M059J (cell line): ENCODE measurements at places on chromosomes 1 and 21. TPM values are rescaled to one million over a fixed set of nuclear protein-coding genes. Genes with fewer than 3 reads are reported as not detected.

DNA sequence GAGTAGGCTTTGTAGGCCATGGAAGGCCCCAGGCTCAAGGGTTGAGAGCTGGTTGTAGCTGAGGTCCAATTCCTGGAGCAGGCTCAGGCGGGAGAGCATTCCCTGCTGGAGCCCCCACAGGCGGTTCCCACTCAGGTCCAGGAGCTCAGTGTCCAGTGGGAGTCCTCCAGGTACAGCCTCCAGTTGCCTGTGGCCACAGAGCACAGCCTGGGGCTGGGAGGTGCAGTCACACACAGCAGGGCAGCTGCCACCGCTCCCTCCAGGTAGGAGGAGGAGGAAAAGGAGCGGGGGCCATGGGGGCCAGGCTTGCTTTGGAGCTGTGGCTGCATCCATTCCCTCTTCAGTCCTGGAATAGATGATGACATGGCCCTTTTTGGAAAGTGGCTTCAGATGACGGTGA is 2.8 kb downstream of the LINGO4 start:
- DNase-seq: no peak

DNA sequence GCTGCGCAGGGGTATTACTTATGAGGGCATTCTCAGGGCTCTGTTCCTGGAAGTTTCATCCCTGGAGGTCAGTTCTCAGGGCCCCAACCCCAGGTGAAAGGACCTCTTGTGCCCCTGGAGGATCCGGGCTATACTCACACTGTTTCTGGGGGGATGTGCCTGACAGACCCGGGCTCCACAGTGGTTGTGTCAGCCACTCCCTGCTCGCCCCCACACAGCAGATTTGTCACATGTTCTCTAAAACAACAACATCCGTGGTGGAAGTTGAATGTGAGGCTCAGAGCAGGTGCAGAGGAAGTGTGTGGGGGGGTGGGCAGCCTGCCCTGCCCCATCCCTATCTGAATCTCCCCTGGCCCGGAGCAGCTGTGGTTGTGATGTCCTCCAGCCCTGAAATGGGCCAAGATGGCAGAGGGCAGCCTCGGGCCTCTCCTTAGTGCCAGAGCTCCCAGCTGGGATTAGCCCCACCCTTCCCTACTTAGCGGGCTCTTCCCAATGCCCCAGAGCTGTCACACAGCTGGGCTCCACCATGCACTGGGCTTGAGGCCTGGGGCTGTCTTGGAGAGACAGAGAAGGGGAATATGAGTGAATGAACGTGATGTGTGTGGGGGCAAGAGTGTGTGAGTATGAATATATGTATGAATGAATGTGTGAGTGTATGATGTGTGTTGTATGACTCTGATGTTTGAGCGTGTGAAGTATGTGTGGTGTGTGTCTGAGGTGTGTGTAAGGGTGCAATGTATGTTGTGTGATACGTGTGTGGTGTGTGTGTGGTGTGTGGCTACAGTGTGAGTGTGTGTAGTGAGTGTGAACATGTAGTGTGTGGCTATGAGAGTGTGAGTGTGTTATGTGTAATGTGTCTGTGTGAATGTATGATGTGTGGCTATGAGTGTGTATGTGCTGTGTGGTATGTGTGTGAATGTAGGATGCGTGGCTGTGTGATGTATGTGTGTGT is 1.5 kb upstream of the FCMR start:
- no peak for DNase-seq

The MRPS21 gene
- 42.4 and 49.3 TPM in 2 replicates for total RNA-seq

The SH2D5 gene
- 1.1 and 2.1 TPM in 2 replicates for total RNA-seq

The ANKRD35 gene
- total RNA-seq: 0.12 and 0.25 TPM in 2 replicates

GRCh38 chr1:47805921-47806361 is 191.2 kb downstream of the TRABD2B start:
- DNase-seq: no peak

DNA sequence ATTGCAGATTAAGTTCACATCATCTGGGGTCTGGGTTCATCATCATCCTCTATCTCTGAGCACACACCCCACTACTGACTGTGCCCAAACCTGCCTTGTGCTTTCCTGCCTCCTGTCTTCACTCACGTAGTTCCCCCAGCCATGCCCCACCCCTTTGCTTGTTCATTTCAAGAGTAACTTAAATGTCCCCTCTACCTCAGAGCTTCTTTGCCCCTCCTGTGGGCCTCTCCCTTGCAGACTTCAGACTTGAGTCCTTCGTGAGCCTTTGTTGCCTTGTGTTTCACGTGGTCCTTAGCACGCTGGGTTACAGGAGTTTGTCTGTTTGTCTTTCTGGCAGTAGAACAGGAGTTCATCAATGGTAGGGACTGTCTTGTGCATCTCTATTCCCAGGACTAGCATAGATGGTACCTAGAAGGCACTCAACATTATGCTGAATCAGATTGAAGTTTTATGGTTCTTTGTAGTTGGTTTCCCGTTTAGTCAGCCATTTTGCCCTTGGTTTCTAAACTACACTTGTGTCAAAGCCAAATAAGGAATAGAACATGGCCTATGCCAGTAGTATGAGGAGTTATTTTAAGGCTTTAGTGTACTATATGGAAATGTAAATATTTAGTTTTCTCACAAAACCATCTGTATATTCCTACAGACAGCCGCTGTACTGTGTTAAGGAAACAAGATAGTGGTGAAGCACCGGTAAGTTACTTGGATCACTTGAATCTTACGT is 86.2 kb downstream of the TTC3 start:
- no peak for DNase-seq

GRCh38 chr1:3981746-3982505 is 81.9 kb upstream of the C1orf174 start:
- no peak for DNase-seq

DNA sequence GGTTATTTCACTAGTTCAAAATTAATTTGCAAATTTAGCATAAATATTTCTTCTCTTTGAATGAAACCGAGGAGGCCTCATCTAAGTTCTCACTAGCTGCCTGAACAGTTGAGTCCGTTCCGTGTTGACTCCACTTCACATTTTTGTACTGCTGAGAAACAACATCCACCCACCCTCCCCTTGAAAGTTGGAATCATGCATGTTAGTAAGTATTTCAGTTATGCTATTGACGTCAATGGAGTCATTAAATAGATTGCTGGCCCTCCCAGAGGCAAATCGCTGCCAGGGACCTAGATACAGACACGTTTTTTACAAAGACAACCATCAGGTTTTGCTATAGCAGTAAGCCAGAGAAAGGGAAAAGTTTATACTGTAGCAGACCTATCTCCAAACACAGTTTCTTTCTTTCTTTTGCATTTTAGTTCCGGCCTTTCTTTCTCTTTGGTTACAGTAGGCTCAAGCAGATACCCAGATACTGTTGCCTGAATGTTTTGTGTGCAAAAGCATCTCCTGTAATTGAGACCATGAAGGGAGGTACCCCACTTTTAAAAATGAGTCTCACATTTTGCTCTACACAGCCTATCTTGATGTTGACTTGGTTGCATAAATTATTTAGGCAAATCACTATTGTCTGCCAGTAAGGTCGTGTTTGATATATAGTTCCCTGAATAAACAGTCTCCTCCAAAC is 262.6 kb upstream of the SGIP1 start:
- DNase-seq: peak; percentile 95

DNA sequence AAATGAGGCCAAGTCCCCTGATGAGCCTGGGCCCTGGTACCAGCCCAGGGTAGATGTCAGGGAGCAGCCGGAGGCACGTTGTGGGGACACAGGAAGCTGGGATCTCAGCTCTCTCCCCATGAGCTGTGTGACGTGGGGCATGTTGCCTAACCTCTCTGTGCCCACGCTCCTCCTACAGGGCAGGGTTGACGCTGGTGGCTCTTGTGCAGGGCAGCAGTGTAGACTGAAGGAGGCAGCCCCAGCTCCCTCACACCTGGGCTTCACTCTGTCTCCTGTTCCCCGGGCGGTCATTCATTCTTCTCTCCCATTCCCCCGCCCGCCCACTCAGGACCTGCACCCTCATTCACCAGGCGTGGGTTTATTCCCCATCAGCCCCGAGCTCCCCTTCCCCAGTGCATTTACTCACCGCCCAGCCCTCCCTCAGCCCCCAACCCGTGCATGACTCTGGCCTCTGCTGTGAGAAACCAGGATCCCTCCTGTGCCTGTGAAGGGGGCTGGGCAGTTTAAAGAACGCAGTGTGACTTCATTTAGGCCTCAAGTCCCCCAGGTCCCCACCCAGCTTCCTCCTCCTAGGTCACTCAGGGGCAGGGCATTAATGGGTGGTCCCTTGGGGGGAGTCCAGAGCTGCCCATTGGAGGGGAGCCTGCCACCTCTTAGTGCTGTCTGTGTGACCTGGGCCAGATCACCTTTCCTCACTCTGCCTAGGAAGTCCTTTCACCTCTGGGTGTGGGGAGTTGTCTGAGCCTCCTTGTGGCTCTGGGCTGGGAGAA is 285.7 kb downstream of the PTPRU start:
- DNase-seq: no peak

DNA sequence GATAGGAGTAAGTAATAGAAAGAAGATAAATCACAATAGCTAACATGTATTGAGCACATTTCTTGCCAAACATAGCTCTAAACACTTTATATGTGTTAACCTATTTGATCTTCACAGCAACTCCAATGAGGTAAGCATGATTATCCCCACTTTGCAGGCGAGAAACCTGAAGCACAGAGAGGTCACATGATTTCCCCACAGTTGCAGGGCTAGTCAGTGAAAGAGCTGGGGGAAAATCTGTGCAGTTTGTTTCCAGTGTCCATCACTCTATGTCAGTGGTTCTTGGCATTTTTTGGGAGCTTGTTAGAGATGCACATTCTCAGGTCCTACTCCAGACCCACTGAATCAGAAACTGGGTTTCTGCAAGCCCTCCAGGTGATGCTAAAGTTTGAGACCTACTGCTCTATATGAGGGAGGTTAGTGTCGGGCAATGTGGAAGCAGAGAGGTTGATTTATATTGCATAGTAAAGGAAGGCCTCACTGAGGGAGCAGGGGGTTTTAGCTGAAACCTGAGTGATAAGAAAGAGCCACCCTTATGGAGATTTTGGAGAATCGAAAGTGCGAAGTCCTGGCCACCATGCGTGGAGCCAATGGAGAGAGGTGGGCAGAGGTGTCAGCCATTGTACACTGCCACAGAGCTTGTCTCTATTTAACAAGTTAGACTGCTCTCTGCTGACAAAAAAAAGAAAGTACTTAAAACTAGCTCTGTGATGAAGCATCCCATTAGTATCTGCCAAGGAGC is 20.9 kb downstream of the MCOLN3 start:
- DNase-seq: peak; percentile 34

DNA sequence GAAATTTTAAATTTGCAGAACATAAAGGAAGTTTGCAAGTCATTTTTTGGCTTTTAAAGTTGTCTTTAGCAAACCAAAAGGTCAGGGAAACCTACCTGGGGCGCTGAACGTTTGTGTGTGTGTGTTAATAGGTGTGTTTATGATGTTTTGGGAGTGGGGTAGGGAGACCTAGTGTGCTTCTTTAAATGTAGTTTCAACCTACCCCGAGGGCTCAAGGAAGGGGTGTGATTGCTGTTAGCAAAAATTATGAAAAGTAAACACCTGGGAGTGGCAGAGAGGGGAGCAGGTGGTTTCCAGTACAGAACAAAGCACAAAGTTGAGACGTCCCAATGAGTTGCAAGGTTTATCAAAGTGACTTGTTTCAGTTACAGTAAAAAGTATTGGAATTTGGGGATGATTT is 58.7 kb upstream of the WDR26 start:
- no peak for DNase-seq

- no peak for DNase-seq
Observed at GRCh38 chr1:41024953-41025352, 3.4 kb upstream of the SLFNL1 start.

The FLG2 gene
- not detected in 2 replicates for total RNA-seq

GRCh38 chr21:41136286-41136685 is 31.7 kb upstream of the BACE2 start:
- no peak for DNase-seq

GRCh38 chr1:146035048-146035423 is 13.5 kb upstream of the HJV start:
- DNase-seq: peak; percentile 70

GRCh38 chr21:31420354-31420753 is 76.3 kb upstream of the TIAM1 start:
- no peak for DNase-seq

GRCh38 chr1:94646786-94647555 is 105.4 kb upstream of the F3 start:
- DNase-seq: peak; percentile 69

GRCh38 chr1:205677167-205677566 is 3.1 kb downstream of the SLC45A3 start:
- no peak for DNase-seq

DNA sequence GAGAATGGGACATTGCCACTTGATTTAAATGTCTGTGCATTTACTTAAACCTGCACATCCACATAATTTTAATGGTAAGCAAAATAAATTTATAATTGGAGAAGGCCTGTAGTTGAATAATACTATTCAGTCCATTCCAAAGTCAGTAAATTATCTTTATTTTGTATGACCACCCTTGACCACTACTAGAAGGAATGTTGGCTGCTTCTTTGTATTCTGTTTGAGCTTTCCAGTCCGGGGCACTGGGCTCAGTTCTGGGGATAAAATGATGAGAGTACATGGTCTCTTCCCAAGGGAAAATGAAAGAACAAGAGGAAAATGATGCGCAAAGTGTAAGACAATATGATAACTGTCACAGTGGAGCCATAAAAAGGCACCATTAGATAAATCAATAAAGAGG is 98.9 kb downstream of the CRB1 start:
- DNase-seq: no peak

DNA sequence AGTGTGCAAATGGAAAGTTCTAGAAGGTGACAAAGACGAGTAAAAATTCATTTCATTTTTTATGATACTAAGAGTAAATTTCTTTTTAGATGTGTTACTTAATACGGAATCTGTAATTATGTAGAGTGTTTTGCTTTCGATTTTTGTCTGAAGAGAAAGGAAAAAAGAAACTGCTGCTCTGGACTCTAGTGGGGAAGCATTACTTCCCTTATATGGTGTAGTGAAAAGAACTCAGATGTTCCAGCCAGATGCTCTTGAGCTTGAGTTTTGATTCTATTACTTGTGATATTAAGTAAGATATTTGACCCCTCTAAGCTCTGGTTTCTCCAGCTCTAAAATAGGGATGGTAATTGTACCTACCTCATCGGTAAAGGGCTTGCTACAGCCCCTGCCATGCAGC is 12.2 kb upstream of the GPR161 start:
- DNase-seq: no peak

The TSPEAR gene
- not detected in 2 replicates for total RNA-seq

The CFHR2 gene
- total RNA-seq: not detected in 2 replicates

- DNase-seq: no peak
Observed at GRCh38 chr1:119186471-119186870, 46.0 kb upstream of the WARS2 start.

The A3GALT2 gene
- total RNA-seq: not detected in 2 replicates

- no peak for DNase-seq
Observed at GRCh38 chr1:56329970-56330369, 249.4 kb downstream of the PLPP3 start.

- DNase-seq: no peak
Observed at GRCh38 chr1:242120432-242120831, 121.5 kb upstream of the MAP1LC3C start.

- peak; percentile 97 for DNase-seq
Observed at GRCh38 chr1:109620841-109621286, 1.2 kb downstream of the AMPD2 start.

GRCh38 chr1:64240206-64240605 is 36.8 kb downstream of the UBE2U start:
- DNase-seq: peak; percentile 32
